ENCODE measurements at places on chromosomes 13 and 19.

- no peak for DNase-seq
Measured at GRCh38 chr13:53743906-53744305, 715.3 kb downstream of the OLFM4 start.

GRCh38 chr19:28435551-28436271 lies 777.2 kb downstream of the UQCRFS1 start:
- DNase-seq: no peak

DNA sequence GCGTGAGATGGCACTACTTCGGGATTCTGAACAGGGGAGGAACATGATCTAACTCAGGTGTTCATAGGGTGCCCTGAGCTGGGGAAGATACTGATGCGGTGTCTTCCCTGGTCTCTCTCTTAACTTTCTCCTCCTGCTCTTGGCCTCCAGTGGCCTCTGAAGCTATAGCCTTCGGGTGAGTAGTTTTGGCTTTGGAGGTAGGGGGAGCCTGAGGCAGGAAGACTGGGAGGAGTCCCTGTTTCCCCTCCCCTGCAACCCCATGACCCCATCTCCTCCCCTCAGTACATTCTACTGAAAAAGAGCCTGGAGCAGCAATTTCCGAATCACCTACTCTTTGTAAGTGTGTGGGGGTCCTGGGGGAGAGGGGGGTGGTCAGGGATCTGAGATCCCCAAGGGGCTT lies 3.5 kb downstream of the SELENOV start:
- DNase-seq: no peak

GRCh38 chr13:37457612-37458011 lies 141.0 kb downstream of the POSTN start:
- no peak for DNase-seq

GRCh38 chr19:57870225-57870624 lies 18.6 kb downstream of the ZNF814 start:
- DNase-seq: no peak

GRCh38 chr19:27794494-27795042 lies 1418.4 kb downstream of the UQCRFS1 start:
- DNase-seq: no peak

DNA sequence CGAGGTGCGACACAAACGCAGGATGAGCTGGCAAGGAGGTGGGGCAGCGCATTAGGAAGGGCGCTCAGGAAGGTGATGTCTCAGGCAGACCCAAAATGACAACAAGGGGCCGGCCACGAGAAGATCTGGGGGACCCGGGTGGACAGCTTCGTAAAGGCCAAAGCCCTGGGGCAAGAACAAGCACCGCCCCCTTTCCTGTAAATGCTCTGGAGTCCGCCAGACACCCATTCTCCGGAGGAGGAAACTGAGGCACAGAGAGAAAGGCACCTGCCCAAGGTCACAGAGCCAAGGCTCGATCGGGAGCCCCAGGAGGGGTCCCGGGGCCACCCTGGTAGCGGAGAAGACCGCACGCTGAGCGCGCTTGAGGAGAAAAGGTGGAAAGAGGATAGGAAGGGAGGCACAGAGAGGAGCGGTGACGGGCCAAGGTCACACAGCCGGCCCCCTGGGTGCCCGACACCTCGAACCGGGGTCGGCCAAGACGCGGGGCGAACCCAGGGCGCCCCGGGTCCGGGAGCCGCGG lies 571 bp downstream of the SAFB2 start:
- no peak for DNase-seq

Measured in D721Med (cell line).